ENCODE measurements at places on chromosomes 6 and 20.

GRCh38 chr6:455835-456234, 64.3 kb downstream of the IRF4 start:
- no peak for DNase-seq

GRCh38 chr6:108113557-108114519, 39.3 kb upstream of the OSTM1 start:
- DNase-seq, result peak; percentile 28

GRCh38 chr6:119348748-119349360, 707 bp downstream of the MAN1A1 start:
- DNase-seq, result peak; percentile 36

DNA sequence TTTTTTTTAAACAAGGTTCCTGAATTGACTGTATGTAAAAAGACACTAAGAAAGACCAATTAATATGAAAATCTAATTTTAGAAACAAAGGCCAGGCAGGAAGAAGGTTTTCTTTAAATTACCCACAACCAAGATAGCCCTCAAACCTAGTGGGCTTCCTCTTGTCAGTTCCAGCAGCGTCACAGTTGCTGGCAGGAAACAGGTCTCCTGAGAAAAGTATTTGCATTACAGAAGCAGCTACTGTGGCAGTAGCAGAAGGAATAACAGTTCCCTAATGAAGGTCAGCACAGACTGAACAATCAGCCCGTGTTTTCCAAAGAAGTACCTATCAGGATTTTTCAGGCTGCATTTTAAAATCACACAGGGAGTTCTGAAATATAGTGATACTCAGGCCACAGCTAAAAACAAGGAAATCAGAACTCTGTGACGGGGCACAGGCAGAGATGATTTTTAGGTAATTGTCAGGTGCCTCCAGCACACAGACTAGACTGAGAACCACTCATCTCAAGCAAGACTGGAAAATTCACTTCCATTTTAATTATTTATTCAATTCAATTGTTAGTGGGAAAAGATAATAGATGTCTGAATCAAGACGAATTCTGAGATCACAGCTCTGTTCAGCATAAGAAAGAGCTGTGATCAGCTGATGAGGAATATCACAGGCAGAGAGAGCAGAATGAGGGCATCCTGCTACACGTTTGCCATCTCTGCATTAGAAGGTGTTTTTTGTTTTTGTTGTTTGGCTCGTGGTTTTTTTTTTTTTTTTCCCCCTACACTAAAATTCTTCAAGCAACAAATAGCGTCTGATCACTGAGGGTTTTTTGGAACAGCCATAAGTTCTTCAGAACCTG, 230.5 kb upstream of the KHDRBS2 start:
- no peak for DNase-seq

GRCh38 chr20:14744723-14745122, 407.3 kb upstream of the FLRT3 start:
- peak; percentile 0 for DNase-seq

GRCh38 chr20:52219441-52219840, 27.9 kb upstream of the ZFP64 start:
- no peak for DNase-seq

DNA sequence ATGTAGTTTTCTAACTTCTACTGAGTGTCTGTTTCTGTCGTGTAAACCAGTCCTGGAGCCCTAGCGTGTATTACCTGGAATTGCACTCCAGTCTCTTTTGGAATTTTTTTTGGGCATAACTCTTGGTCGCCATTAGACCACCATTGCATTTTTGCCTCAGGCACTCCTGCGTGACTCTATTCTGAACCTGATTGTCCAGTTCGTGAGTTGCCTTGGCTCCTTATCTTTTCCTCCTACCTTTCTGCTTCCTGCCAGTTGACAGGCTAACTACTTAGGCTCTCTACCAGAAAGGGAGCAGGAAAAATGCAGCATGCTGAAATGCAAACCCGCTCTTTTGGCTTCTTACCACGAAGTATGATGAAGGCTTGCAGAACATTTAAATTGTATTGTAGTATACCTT, 490.9 kb upstream of the SOX4 start:
- no peak for DNase-seq

- DNase-seq, result peak; percentile 58
These were observed 96.6 kb upstream of the MAN1A1 start for GRCh38 chr6:119446115-119446554.

DNA sequence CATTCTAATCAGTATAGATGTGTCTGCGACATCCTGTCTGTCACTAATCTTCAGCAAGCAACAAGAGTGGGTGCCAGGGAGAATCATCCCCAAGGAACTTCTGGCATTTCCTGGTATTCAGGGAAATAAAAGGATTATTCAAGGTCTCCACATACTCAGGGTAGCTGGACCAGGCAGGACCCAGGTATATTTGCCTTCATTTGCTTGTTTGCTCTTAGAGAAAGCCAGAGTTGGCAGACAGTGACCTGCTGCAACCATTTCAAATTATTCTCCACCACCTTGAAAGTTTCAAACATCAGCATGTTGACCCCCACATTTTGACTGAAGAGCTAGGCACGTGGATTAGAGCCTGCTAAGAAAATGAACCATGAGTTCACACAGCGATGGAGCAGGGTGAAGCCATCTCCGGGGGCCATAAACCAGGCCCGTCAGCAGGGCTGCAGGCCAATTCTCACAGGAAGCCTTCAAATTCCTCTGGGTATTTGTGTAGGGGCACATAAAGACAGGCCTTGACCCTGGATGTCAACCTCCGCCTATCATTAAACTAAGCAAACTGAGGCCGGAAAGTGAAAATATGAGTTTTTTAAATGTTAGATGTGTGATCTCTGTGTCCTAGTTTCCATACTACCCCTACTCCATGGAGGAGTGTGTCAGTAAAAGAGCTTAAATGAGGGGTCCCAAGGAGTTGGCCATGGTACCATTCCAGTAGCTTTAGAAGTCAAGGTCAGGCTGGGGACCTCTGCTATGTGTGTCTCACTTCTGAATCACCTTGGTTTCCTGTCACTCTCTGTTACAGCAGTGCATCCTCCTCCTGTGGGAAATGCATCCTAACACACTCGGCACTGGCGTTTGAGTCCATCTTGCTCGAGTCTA, 32.9 kb downstream of the TRAM2 start:
- DNase-seq, result no peak

DNA sequence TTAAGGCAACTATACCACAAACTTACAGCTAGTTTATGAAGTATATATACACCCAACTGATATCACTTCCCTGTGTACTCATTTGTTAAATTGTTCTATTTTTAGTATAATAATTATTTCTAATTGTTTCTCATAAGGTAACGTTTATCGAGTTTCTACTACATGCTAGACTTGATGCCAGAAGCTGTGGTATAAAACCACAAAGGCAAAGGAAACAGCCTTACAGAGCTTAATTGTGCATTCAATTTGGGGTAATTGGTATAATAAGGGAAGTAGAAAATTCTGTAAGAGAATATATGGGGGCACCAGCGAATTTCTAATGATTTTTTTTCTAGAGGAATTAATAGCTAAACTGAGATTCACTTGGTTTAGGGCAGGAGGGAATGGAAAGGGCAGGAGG, 183.9 kb downstream of the GRM1 start:
- no peak for DNase-seq

GRCh38 chr6:39086294-39086693, 28.7 kb downstream of the SAYSD1 start:
- peak; percentile 72 for DNase-seq

GRCh38 chr6:149727793-149728498, 10.0 kb upstream of the LATS1 start:
- no peak for DNase-seq

DNA sequence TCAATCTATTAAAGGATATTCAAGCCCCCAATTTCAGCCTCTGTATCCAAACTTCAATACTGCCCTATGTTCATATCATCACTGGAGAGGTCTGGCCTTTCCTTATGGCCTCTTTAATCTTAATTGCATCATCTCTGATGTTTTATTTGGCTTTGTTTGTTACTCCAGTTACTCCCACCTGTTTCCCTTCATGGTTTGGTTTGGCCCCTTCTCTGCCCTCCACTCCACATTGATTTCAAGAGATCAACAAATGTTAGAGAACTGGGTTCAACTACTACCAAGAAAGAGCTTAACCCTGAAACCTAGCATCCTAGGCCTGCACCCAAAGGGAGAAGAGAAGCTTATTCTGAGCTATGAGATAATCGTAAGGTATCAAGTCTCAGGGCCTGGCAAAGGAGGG, 221.6 kb downstream of the LAMA2 start:
- no peak for DNase-seq

- DNase-seq, result peak; percentile 70
These were observed 63.1 kb upstream of the KLHL31 start for GRCh38 chr6:53728570-53729194.

GRCh38 chr20:4230651-4231050, 215.3 kb upstream of the RNF24 start:
- no peak for DNase-seq

- no peak for DNase-seq
These were observed 126.7 kb downstream of the IRF4 start for GRCh38 chr6:518218-518617.

GRCh38 chr6:46773201-46773855, 19.9 kb upstream of the MEP1A start:
- DNase-seq, result no peak

- no peak for DNase-seq
These were observed 773.3 kb upstream of the DEFB115 start for GRCh38 chr20:30484009-30484748.

- DNase-seq, result peak; percentile 33
These were observed 164.1 kb downstream of the FRK start for GRCh38 chr6:115896538-115897129.

DNA sequence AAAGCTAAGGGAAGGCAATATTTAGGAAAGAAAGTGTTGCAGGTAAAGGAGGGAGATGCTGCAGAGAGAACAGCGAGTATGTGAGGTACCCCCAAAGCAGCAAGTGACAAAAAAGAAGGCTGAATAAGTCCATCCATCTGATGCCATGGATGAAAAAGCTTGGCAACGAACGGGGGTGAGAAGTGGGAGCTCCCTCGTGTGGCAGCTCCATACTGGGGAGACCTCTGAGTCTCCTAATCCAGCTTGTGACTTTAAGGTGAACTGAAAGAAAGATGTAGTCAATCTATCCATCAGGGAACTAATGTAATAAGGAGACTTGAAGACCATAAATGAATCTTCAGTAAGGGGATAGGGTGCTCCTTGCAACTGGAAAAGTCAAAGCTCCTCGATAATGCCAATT, 156.6 kb downstream of the OTOR start:
- no peak for DNase-seq

DNA sequence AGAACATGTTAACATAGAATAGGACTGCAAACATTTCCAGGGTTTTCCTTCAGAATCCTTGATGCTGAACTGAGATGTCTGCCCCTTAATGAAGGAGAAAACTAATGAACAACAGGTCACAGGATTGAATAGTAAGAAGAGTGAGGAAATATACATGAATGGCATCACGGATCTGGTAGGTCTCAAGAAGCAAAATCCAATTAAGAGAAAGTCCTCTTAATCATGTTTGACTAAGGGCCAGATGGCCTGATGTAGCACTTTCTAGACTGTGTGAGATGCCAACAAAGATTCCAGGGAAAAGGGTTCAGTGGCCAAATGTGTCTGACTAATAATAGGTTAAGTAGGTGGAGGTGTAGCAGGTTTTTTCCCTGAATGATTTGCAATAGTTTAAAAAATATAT, 13.7 kb upstream of the SHPRH start:
- DNase-seq, result no peak

DNA sequence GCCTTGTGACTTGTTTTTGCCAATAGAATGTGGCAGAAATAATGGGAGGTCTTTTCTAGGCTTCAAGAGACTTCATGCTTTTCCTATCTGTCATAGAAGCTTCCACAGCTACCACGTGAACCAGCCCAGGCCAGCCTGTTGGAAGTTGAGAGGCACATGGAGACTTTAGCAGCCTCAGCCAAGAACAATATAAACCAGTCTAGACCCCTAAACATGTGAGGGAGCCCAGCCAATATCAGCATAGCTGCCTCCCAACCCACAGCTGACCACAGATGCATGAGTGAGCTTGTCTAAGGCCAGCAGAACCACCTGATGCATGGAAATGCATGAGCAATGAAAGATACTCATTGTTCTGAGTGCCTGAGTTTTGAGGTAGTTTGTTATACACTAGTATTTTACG, 540.7 kb upstream of the BTBD3 start:
- no peak for DNase-seq

- DNase-seq, result no peak
These were observed 18.1 kb downstream of the PPP1R3G start for GRCh38 chr6:5103250-5103649.

- DNase-seq, result no peak
These were observed 52.9 kb downstream of the AFDN start for GRCh38 chr6:167879612-167880011.

DNA sequence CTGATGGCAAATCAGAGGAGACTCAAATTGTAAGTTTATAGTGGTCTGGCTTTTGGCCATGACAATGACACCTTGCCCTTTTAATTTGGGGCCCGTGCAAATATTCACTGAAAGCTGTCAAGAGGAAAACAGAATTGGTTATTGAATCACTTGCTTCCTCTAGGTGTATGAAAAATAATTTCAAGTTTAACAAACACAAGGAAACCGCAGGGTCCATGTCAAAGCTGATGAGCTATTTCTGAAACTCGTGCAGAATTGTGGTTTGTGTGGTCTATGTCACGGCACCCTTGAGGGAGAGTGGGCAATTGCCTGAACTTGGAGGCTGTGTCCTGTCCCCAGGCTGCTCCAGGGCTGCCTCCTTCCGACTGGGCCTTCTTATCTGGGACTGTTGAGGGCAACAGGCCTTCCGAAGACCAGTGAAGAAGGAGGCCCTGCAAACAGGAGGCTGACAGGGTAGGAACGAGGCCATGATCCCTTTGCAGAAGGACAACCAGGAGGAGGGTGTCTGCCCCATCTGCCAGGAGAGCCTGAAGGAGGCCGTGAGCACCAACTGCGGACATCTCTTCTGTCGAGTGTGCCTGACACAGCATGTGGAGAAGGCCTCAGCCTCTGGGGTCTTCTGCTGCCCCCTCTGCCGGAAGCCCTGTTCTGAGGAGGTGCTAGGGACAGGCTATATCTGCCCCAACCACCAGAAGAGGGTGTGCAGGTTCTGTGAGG, 788 bp downstream of the TRIM40 start:
- peak; percentile 56 for DNase-seq

DNA sequence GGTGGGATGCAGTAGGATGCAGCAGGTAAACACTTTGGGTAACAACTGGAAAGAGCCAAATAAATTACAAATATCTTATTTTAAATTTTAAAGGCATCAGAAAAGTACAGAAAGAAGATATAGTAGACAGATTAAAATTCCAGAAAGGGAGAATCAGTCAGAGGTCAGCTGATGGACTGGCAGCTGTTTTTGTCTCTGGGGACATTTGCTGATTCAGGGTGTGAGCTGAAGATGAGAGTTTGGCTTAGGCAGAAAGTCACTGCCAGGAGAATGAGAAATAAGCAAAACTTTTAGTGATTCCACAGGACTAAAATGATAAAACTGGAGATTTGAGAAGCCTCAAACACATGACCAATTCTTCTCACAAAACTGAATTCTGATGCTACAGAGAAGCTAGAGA, 39.5 kb downstream of the AHI1 start:
- DNase-seq, result no peak

- no peak for DNase-seq
These were observed 75.9 kb downstream of the PHACTR2 start for GRCh38 chr6:143753678-143754077.

- peak; percentile 77 for DNase-seq
These were observed 104.4 kb upstream of the TAB2 start for GRCh38 chr6:149212892-149213801.

- DNase-seq, result no peak
These were observed 156.8 kb upstream of the KCNQ5 start for GRCh38 chr6:72464791-72465691.

- no peak for DNase-seq
These were observed 10.8 kb downstream of the TRIM26 start for GRCh38 chr6:30202366-30202765.

GRCh38 chr20:62198931-62199330, 16.1 kb downstream of the MTG2 start:
- no peak for DNase-seq

GRCh38 chr6:144144996-144145395, 5.3 kb upstream of the STX11 start:
- DNase-seq, result peak; percentile 14
